ENCODE measurements at places on chromosomes 1 and 21.

GRCh38 chr1:218330043-218330623 lies 15.0 kb upstream of the TGFB2 start:
- no peak for DNase-seq

- peak; percentile 58 for DNase-seq
Measured at GRCh38 chr1:26378088-26378878, 5.7 kb upstream of the ZNF683 start.

DNA sequence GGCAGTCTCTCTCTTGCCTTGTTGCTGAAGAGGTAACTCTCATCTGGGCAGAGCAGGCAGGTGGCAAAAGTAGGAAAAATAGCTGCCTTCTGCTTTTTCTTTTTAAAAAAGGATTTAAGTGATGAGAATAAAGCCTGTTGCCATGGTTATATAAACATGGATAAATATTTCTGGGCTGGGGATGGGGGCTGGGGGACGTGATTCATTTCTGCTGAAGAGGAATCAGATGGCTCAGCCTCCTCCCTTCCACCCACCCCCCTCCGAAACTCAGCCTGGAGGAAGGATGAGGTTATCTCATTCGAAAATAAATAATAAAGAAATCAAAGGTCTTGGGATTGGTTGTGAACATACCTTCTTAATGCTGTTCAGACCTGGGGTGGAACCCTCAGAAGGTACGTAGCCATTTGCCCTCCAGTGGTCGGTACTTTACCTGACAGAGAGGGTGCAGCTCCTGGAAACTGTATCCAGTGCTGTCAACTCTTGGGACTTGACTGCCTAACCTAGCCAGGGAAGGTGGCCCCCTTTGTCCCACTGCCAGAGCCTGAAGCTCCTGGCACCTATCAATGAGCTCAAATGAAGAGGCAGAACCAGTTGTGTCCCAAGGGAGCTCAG lies 3.8 kb upstream of the INKA2 start:
- no peak for DNase-seq

- no peak for DNase-seq
Measured at GRCh38 chr1:166952002-166952746, 23.2 kb downstream of the ILDR2 start.

- DNase-seq: no peak
Measured at GRCh38 chr1:203644191-203644590, 17.6 kb downstream of the ATP2B4 start.

DNA sequence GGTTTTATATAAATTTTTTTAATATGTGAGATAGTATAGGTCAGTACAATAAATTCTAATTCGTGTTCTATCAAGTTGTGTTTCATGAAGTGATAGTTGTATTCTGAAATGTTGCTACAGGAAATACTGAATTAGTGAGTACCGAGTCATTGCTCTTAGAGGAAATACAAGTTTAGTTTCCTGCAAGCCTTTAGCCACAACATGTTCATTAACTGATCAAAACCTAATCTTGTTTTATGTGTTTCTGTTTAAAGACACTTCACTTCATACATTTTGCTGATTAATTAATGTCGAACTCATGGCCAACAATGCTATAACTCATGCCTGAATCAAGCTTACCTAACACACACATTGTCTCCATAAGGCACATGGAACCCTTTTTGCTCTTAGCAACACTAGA lies 43.6 kb downstream of the LRRC7 start:
- no peak for DNase-seq

Measured in T-helper 9 cell (primary cell).